Melanocyte of skin (primary cell): ENCODE measurements at places on chromosomes 7 and 10. TPM values are rescaled to one million over a fixed set of nuclear protein-coding genes. Genes with fewer than 3 reads are reported as not detected.

TWIST1 gene
- 1.5 TPM in 1 of 2 replicates, not detected in the other for total RNA-seq

ASIC3 gene
- 0.33 and 2.6 TPM in 2 replicates for total RNA-seq

TEX36 gene
- not detected in 2 replicates for total RNA-seq

LRRD1 gene
- total RNA-seq = under 0.01 and 0.31 TPM in 2 replicates

SPDYE11 gene
- total RNA-seq = not detected in 2 replicates

AKR1C4 gene
- not detected in 2 replicates for total RNA-seq

ANKRD61 gene
- not detected in 2 replicates for total RNA-seq

TMEM120A gene
- 23.4 and 29.1 TPM in 2 replicates for total RNA-seq
